ENCODE measurements at places on chromosomes 7 and 10. TPM values are rescaled to one million over a fixed set of nuclear protein-coding genes. Genes with fewer than 3 reads are reported as not detected.
A peak's percentile ranks its signal among the peaks of the same experiment; 100 is the strongest.

POLR1F gene
- total RNA-seq: 18.8 TPM

FANK1 gene
- 8.5 TPM for total RNA-seq

DNA sequence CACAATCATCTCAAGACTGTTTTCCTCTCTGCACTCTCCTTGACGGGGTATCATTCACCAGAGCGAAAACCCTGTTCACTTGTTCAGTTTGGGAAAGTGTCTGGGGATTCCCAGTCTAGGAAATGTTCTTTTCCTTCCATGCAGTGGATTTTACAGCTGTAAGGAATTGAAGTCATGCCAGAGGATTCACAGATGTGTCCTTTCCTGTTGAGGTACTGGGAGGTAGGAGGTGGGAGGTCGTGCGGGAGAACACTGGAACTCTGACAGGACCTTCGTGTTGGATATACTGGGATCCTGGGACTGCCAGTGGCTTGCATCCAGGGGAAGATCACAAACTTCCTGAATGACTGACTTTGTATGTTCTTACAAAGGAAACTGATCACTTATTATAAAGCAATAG is 185.5 kb downstream of the BMPER start:
- no peak overlapping the region for H3K4me3 ChIP-seq
- no peak overlapping the region for H3K27ac ChIP-seq
- peaks cover 2% of the 10 kb centered on the region for H3K4me1 ChIP-seq

EPHA1 gene
- total RNA-seq: not detected

GRCh38 chr7:133753513-133753912 is 373.6 kb upstream of the LRGUK start:
- no peaks in the 10 kb centered on the region for H3K27me3 ChIP-seq
- no peak overlapping the region for H3K4me3 ChIP-seq
- H3K4me1 ChIP-seq: no peaks in the 10 kb centered on the region
- no peak overlapping the region for H3K27ac ChIP-seq
- no peaks in the 10 kb centered on the region for H3K36me3 ChIP-seq

DNA sequence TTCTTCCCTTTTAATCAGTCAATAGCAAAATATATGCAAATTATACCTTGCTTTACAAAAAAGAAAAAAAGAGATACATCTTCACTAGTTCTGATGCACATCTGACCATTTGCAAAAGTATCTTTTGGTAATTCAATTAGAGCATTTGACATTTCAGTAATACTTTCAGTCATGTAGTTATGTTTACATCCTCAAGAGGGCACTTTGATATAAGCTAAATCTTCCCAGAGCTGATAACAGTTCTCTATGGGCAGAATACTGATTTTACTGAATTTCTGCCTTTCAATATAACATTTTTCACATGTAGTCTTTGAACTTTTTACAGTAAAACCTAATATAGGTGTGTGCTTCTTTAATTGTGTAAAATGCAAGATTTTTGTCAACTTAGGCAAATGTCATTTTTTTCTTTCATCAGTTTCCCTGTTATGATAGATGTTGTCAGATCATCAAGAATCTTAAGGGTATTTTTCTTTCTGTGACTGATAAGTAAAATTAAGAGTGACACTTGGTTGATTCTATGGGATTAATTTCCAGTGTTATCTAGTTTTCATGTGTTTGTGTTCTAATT is 703.5 kb upstream of the SEMA3D start:
- no peak for DNase-seq
- H3K36me3 ChIP-seq: no peaks in the 10 kb centered on the region
- H3K4me1 ChIP-seq: no peaks in the 10 kb centered on the region

PKD2L1 gene
- total RNA-seq: not detected

ATOH7 gene
- total RNA-seq: not detected

- no peaks in the 10 kb centered on the region for H3K27me3 ChIP-seq
- peak; percentile 21 for DNase-seq
- no peaks in the 10 kb centered on the region for H3K4me1 ChIP-seq
- H3K36me3 ChIP-seq: no peaks in the 10 kb centered on the region
- no peak overlapping the region for H3K4me3 ChIP-seq
Observed at GRCh38 chr10:75838486-75838885, 407.1 kb downstream of the LRMDA start.

MINDY3 gene
- 36.6 TPM for total RNA-seq

GRCh38 chr10:72087392-72087968 is 871 bp downstream of the SPOCK2 start:
- DNase-seq: no peak
- H3K27ac ChIP-seq: no peak overlapping the region
- H3K4me3 ChIP-seq: no peak overlapping the region
- no peaks in the 10 kb centered on the region for H3K36me3 ChIP-seq

- no peaks in the 10 kb centered on the region for H3K27me3 ChIP-seq
- no peak for DNase-seq
- H3K4me1 ChIP-seq: no peaks in the 10 kb centered on the region
Observed at GRCh38 chr10:64037071-64037661, 516.0 kb downstream of the REEP3 start.

GRCh38 chr10:77011874-77012811 is 625.5 kb downstream of the KCNMA1 start:
- H3K36me3 ChIP-seq: no peaks in the 10 kb centered on the region
- DNase-seq: no peak
- peak overlapping the region; percentile 63 for H3K27ac ChIP-seq

DNA sequence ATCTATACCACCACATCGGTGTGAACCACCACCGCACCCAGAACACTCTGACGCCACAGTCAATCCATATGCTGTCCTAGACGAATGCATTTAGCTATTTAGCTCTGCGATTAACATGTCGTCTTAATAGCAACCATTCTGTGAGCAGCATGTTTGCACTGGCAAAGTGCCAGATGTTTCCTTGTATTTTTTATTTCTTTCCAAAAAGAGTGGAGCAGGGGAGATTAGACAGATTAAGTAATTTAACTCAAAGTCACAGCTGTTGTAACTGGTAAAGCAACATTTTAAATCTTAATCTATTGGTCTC is 57.0 kb upstream of the ARL4A start:
- H3K27ac ChIP-seq: no peak overlapping the region
- DNase-seq: no peak
- H3K4me1 ChIP-seq: no peaks in the 10 kb centered on the region
- no peaks in the 10 kb centered on the region for H3K27me3 ChIP-seq
- H3K4me3 ChIP-seq: no peak overlapping the region
- H3K36me3 ChIP-seq: no peaks in the 10 kb centered on the region

DNA sequence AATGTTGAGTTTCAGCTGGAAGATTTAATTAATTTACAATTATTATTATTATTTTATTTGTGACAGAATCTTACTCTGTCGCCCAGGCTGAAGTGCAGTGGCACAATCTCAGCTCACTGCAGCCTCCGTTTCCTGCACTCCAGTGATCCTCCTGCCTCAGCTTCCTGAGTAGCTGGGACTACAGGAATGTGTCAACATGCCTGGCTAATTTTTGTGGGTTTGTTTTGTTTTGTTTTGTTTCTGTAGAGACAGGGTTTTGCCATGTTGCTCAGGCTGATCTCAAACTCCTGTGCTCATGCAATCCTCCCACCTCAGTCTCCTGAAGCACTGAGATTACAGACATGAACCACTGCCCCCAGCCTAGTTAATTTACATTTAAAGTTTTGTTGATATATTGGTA is 93.8 kb upstream of the MEOX2 start:
- no peak for DNase-seq
- H3K27me3 ChIP-seq: no peaks in the 10 kb centered on the region
- H3K27ac ChIP-seq: no peak overlapping the region
- no peak overlapping the region for H3K4me3 ChIP-seq
- no peaks in the 10 kb centered on the region for H3K36me3 ChIP-seq
- no peaks in the 10 kb centered on the region for H3K4me1 ChIP-seq

DNA sequence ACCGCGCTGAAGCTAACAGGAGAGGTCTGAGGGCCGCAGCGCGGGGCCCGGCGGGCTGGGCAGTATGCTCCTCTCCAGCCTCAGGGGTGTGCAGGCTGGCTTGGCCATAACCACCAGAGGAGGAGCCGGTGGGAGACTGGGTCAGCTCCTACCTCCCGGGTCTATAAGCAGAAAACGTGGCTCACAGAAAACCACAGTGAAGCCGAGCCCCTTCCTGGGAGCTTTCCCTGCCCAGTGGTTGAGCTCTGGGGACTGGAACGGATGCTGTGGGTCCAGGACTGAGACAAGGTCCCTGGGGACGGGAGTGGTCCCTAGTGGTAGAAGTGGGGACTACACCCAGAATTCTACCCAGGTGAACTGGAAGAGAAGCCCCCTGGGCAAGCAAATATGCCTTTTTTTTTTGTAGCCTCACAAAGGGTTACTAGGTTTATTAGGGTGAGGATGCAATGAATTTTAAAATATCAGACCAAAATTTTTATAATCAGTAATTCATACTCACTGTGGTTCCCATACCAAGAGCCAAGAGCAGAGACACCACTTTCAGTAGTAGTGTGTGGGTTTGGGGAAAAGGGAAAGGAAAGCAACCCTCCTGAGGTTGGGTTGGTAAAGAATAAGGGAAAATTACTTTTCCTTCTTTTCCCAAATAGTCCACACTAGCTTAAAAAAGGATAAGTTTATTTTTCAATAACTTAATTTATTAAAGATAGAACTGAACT is 67.9 kb upstream of the PRKCQ start:
- H3K27me3 ChIP-seq: no peaks in the 10 kb centered on the region
- H3K4me1 ChIP-seq: no peaks in the 10 kb centered on the region
- H3K27ac ChIP-seq: no peak overlapping the region
- H3K36me3 ChIP-seq: no peaks in the 10 kb centered on the region
- no peak for DNase-seq

GRCh38 chr10:25641595-25641994 is 292.4 kb upstream of the MYO3A start:
- no peak overlapping the region for H3K4me3 ChIP-seq
- no peaks in the 10 kb centered on the region for H3K27me3 ChIP-seq
- no peak for DNase-seq

CALHM1 gene
- not detected for total RNA-seq

CCL26 gene
- 1.5 TPM for total RNA-seq

TRIM73 gene
- 0.36 TPM for total RNA-seq

DNA sequence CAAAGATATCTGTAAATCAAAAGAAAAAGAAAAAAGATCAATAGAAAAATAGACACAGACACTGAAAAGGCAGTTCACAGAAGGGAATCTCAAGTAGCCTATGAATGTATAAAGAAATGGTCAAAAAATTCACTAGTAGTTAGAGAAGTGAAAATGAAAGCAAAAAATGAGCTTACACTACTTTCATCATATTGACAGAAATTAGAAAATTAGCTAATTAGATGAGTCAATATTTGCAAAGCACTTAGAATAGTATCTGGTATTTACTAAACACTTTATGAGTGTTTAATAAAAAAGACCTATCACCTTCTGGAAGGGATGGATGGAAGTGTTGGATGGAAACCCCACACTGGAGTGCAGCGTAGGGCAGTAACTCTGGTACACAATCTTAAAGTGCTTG is 1.7 kb upstream of the CFAP58 start:
- DNase-seq: no peak
- H3K27me3 ChIP-seq: peaks cover 4% of the 10 kb centered on the region
- peak overlapping the region; percentile 84 for H3K27ac ChIP-seq

TAS2R5 gene
- 1.8 TPM for total RNA-seq

DNA sequence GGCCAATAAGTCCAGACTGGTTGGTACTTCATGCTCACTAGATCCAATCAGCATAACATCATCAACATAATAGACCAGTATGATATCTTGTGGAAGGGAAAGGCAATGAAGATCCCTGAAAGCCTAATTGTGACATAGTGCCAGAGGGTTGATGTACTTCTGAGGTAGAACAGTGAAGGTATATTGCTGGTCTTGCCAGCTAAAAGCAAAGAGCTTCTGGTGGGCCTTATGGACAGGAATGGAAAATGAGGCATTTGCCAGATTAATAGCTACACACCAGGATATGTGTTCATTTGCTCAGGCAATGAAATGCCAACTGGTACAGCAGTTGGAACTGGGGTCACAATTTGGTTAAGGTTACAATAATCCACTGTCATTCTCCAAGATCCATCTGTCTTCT is 156.4 kb downstream of the HTR7 start:
- no peak overlapping the region for H3K27ac ChIP-seq
- no peaks in the 10 kb centered on the region for H3K4me1 ChIP-seq
- DNase-seq: no peak
- no peaks in the 10 kb centered on the region for H3K36me3 ChIP-seq
- no peak overlapping the region for H3K4me3 ChIP-seq

GRCh38 chr7:38584443-38585210 is 46.5 kb downstream of the AMPH start:
- no peaks in the 10 kb centered on the region for H3K4me1 ChIP-seq
- no peaks in the 10 kb centered on the region for H3K36me3 ChIP-seq
- H3K4me3 ChIP-seq: no peak overlapping the region

MGAM2 gene
- not detected for total RNA-seq

- DNase-seq: no peak
- H3K27me3 ChIP-seq: no peaks in the 10 kb centered on the region
- peaks cover 34% of the 10 kb centered on the region for H3K4me1 ChIP-seq
Observed at GRCh38 chr7:2818121-2818520, 26.0 kb downstream of the GNA12 start.

- peaks cover 62% of the 10 kb centered on the region for H3K27me3 ChIP-seq
- no peak overlapping the region for H3K4me3 ChIP-seq
- no peak overlapping the region for H3K27ac ChIP-seq
- peak; percentile 25 for DNase-seq
Observed at GRCh38 chr10:101114646-101115045, 16.5 kb upstream of the TLX1 start.

RARRES2 gene
- 26.1 TPM for total RNA-seq

GIMAP1 gene
- total RNA-seq: not detected

EPHB4 gene
- total RNA-seq: 47.0 TPM

LRRC18 gene
- total RNA-seq: not detected

- H3K36me3 ChIP-seq: no peaks in the 10 kb centered on the region
- no peaks in the 10 kb centered on the region for H3K27me3 ChIP-seq
- H3K4me1 ChIP-seq: peaks cover 8% of the 10 kb centered on the region
- no peak for DNase-seq
- H3K27ac ChIP-seq: no peak overlapping the region
Observed at GRCh38 chr7:94222516-94222915, 172.2 kb upstream of the COL1A2 start.

GRCh38 chr7:110507369-110507768 is 583.6 kb upstream of the LRRN3 start:
- no peaks in the 10 kb centered on the region for H3K4me1 ChIP-seq
- no peak overlapping the region for H3K4me3 ChIP-seq
- no peaks in the 10 kb centered on the region for H3K27me3 ChIP-seq
- no peak overlapping the region for H3K27ac ChIP-seq
- no peaks in the 10 kb centered on the region for H3K36me3 ChIP-seq

ANKRD26 gene
- 15.6 TPM for total RNA-seq

DNA sequence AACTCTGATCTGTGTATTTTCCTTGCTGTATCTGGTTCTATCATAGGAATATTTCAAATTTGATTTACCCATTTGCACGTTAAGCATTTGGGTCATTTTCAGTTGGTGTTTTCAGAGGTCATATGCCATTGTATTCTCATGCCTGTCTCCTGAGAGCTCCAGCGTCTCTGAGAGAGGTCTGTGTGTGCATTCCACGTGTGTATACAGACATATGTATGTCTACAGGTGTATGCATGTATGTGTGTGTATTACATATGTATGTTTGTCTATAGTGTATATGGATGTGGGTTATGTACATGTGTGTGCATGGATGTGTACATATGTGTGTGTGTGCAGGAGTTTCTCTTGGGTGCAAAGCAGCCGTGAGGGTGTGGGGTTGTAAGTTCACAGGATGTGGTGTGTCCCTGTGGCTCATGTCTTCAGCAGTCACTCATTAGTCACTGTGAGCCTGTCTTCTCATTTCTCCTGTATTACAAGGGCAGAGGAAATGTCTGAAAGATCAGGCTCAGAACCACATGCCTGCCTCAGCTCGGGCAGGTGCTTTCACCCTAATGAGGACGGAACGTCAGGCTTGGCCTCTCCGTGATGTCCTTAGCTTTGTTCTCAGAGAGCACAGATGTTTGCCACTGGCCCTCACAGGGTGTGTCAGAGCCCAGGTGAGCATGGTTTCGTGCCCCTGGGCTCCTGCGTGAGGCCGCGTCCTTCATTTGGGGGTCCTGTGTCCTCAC is 101.6 kb downstream of the NKX6-2 start:
- H3K4me3 ChIP-seq: no peak overlapping the region
- peaks cover 18% of the 10 kb centered on the region for H3K4me1 ChIP-seq
- peak; percentile 96 for DNase-seq
- H3K27me3 ChIP-seq: no peaks in the 10 kb centered on the region
